ENCODE measurements at places on chromosomes 1 and 21. TPM values are rescaled to one million over a fixed set of nuclear protein-coding genes. Genes with fewer than 3 reads are reported as not detected.

The SLC25A34 gene
- total RNA-seq: 2.9 TPM

The HUNK gene
- total RNA-seq: 2.5 TPM

The NPL gene
- total RNA-seq: 3.4 TPM

The GPA33 gene
- 0.41 TPM for total RNA-seq

GRCh38 chr1:200755456-200755855 is 16.8 kb downstream of the CAMSAP2 start:
- DNase-seq: no peak

All from tongue (tissue), 3 donors.